ENCODE measurements at places on chromosomes 16 and 17.

GRCh38 chr16:13992976-13993375 is 73.0 kb downstream of the ERCC4 start:
- DNase-seq, result no peak

DNA sequence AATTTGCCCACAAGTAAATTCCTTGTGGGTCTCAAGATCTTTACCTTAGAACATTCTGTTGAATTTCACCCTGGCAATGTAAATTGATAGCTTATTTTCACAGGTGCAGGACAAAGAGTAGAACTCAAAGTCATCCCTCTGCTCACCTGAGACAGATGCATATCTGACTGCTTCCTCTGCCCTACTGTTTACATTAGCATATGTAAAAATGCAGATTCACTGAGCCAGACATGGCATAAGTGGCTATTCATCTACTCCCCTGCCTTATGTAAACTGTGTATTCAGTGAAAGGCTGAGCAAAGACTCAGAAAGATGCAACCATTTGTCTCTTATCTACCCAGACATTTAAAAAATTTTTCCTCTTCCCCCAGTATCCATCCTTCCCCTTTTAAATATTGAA is 22.3 kb upstream of the MILR1 start:
- DNase-seq, result no peak

DNA sequence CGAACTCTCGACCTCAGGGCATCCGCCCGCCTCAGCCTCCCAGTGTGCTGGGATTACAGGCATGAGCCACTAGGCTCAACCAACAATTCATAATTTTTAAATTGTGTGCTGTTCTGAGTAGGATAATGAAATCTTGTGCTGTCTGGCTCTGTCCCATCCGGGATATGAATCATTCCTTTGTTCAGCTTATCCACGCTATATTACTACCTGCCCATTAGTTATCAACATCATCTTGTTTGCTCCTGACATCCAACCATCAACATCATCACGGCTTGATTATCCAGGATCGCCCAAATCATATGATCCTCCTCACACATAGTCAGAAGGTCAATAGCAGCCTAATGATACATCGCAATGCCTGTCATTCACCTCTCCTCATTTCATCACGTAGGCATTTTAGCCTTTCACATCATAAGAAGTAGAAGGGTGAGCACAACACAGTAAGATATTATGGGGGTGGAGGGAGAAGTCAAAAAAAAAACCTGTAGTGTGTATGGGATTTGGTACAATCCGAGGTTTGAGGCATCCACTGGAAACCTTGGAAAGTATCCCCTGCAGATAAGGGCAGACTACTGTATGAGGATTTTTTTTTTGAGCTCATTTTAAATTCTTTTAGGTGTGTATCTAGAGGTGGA is 77.0 kb upstream of the SIAH1 start:
- no peak for DNase-seq

GRCh38 chr17:31738996-31739699 is 119.9 kb downstream of the COPRS start:
- peak; percentile 57 for DNase-seq

DNA sequence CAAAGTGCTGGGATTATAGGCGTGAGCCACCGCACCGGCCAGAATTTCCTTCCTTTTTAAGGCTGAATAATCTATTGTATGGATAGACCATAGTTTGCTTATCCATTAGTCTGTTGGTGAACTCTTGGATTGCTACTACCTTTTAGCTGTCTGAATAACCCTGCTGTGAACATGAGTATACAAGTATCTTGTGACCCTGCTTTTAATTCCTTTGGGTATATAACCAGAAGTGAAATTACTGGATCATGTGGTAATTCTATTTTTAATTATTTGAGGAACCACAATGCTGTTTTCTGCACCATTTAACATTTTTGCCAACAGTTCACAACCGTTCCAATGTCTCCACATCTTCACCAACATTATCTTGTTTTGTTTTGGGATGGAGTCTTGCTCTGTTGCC is 4.6 kb upstream of the OTOA start:
- no peak for DNase-seq

DNA sequence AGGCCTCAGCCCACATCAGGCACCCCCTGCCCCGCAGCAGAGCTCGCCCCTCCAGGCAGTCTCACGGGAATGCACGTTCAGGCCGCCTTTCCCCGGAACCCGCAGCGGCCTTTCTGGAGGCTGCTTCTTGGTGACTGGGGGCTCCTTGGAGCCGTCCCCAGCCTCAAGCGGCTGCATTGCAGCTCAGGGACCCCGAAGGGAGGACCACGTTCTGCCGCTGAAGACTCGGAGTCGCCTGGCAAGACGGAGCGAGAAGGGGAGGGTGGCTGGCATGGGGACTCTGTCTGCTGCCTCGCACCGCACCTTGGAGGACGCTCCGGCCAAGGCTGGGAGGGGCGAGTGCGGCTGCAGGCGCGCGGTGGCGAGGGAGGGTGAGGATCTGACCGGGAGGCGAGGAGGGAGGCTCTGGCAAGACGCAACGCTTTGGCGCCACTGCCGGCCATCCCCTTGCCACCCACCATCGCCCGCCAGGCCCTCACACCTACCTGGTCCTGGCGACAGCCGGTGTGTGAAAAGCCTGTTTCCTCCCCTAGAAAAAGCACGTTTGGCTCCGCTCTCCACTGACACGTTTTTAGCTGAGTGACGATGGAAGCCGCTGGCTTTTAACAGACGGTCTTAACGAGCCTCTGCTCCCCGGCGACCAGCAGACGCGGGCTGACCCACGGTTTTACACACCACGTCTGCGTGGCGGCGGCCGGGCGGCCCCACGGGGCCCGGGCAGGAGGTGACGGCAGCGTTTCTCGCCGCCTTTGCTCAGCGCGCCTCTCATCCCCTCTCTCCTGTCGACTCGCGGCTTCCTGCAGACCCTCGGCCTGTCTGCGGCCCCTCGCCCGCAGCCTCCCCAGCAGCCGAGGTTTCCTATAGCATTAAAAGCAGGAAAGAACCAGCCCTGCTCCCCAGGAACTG is 16.7 kb upstream of the GNG13 start:
- DNase-seq, result no peak

DNA sequence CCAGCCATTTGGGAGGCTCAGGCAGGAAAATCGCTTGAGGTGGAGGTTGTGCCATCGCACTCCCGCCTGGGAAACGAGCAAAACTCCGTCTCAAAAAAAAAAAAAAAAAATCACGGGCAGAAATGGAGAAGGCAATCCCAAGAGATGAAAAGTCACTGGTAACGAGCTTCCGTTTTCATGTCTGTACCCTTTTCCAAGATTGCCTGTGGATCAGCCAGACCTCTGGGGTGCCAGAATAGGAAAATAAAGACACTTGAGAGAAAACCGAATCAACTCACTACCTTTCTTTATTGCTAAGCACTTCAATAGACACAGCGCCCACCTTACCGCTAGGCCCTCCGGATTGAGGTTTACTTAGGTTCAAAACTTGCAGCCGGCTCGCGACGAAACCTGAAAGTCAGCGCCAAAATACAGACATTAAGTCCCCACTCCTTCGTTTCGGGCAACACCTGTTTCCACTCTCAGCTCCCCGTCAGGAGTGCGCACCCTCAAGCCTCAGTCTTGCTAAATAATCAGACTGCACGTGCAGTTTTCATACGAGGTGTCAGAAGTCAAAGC is 970 bp upstream of the TRAF7 start:
- DNase-seq, result no peak

GRCh38 chr17:50185631-50186471 is 15.6 kb downstream of the COL1A1 start:
- no peak for DNase-seq

DNA sequence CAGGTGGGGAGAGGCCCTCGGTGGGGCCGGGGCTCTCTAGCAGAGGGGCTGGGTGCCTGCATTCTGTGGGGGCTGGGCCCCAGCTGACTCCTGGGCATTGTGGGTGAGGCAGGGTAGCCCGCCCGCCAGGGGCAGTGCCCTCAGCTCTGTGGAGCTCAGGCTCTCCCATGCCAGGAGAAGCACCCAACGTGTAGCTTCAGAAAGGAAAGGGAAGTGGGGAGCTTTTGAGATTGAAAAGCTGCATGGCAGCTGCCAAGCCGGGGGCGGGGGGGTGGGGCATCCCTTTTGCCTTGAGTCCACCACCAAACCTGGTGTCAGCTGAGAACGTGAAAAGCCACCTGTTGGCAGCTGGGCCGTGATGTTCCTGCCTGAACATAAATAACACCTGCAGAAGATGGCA is 192.1 kb upstream of the CIBAR2 start:
- DNase-seq, result no peak

DNA sequence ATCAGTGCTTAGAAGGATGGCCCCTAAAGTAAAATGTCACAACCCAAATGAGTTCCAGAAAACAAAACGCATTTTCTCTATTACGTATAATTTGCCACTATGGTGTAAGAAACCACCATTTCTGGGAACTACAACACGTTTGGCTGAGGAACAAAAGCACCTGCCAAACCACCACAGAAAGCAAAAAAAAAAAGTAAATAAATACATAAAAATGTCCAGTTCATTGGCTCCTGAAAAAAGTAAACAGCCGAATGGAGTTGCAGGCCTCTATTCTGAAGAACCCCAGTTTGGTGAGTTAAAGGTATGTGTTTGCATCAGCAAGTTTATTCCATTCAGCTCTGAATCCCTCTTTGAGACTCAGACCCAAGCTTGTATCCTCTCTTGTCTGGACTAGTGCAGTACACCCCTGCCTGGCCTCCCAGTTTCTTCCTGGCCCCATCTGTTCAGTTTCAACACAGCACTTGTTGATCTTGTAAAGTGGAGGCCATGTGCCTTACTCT is 36.9 kb downstream of the ERN1 start:
- no peak for DNase-seq

GRCh38 chr17:51279183-51279582 is 18.8 kb downstream of the UTP18 start:
- no peak for DNase-seq

- DNase-seq, result no peak
Observed at GRCh38 chr17:46771561-46772474, 46.7 kb downstream of the WNT3 start.

GRCh38 chr17:3882276-3882675 is 10.6 kb downstream of the CAMKK1 start:
- DNase-seq, result no peak

- no peak for DNase-seq
Observed at GRCh38 chr17:8025176-8025911, 13.5 kb upstream of the ALOX15B start.

Data from non-pigmented ciliary epithelial cell (primary cell).